ENCODE measurements at places on chromosomes 2 and 18.

DNA sequence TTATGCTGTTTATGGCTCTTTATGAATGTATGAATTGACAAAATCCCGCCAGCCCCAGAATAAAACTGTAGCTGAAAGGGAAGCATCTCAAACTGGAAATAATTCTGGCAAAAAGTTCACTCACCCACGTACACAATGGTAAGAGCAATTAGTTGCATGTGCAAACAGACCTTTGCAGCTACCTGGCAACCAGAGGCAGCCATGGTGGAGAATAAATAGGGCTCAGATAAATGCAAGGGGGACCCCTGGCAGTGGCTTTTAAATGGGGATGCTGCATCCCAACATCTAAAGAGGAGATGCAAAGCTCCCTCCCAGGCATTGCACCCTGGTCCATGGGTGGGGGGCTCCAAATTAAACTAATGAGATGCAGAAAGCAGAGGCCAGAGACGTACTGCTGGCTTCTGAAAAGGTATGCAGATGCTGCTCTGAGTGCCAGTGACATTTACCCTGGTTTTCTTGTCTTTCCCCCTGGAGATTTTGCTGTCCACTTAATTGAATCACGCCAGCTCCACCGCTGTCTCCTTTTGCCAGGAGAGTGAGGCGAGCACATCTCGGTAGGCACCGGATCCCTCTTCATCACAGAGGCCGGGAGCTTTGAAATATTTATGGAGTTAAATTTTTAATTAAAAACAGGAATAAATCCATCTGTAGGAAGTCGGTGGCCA lies 126.6 kb upstream of the NRP2 start:
- no peak for DNase-seq

GRCh38 chr2:19367326-19367725 lies 8.9 kb upstream of the OSR1 start:
- no peak for DNase-seq

DNA sequence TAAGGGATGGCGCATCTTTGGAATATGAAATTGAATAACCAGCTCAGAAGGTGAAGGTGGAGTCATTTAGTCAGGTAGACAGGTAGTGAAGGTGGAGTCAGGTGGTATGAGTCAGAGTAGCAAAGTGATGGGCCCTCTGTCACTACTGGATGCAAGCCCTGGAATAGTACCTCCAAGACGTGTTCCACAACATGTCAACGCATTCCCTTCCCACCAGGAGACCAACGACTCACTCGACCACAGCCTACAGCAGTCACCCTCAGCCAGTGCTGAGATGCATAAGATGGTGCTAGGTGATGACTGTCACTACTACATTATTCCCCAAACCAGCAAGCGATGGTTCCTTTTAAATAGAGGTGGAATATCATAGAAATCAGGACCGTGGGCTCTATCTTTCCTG lies 6.8 kb downstream of the CPLX4 start:
- no peak for DNase-seq

- no peak for DNase-seq
Observed at GRCh38 chr2:11008773-11009172, 97.0 kb downstream of the KCNF1 start.

- DNase-seq, result no peak
Observed at GRCh38 chr2:58441643-58442042, 200.5 kb upstream of the FANCL start.

DNA sequence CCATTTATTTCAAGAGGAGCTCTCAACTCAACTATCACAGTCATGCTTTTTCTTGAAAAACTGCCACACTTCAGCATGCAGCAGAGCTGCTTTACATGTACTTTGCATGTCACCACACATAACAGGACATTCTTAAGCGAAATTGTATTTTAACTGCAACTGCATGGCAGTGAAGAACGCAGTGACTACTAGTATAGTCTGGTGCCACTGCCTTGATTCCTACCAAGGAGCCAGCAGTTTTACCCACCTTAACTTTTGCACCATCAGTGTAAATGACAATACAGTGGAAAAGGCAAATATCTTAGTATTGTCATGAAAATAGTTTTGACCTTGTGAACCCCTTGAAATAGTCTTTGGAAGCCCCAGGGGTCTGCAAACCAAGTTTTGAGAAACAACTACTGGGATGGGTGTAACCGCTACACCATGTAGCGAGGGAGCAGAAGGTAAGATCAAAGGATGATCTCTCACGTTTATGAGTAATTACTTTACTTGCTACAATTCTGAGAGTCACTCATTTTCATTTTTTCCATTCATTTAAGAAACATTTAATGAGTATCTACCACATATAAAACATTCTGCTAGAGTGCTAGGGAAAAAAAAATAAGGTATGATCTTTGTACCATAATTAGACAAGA lies 32.3 kb upstream of the MPP4 start:
- no peak for DNase-seq

GRCh38 chr18:12005538-12006487 lies 24.5 kb downstream of the IMPA2 start:
- DNase-seq, result no peak

DNA sequence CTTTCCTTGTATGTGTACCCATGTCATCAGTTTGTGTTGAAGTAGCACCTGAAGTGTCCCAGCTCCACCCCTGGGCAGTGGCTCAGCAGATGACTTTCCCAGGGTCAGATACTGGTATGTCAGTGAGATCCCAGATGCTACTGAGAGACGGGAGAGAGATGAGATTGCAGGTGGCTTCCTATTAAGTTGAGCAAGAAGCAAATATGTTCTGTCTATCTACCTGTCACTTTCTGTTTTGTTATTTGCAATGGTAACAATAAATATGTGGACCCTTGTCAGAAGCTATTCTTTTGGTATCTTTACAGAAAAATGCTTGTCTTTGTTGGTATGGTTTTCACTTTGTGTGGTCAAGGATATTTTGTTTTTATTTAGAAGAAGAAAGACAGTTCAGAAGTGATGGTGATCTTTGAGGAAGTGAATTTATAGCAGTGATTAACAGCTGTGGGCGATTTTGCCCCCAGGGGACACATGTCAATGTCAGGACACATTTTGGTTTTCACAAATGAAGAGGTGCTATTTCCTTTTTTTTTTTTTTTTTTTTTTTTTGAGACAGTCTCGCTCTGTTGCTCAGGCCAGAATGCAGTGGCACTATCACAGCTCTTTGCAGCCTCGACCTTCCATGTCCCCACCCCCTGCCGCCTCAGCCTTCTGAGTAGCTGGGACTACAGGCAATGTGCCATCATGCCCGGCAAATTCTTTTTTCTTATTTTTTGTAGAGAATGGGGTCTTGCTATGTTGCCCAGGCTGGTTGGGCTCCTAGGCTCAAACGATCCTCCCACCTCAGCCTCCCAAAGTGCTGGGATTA lies 21.4 kb downstream of the MGAT5 start:
- no peak for DNase-seq

- DNase-seq, result no peak
Observed at GRCh38 chr2:127640082-127641072, 5.6 kb upstream of the GPR17 start.

- DNase-seq, result no peak
Observed at GRCh38 chr18:13629841-13630715, 96.3 kb downstream of the FAM210A start.

- DNase-seq, result no peak
Observed at GRCh38 chr18:77870199-77870598, 620.6 kb downstream of the GALR1 start.

GRCh38 chr2:150403457-150403856 lies 84.0 kb downstream of the RND3 start:
- no peak for DNase-seq

- DNase-seq, result no peak
Observed at GRCh38 chr18:12699747-12700146, 2.8 kb downstream of the CEP76 start.

- DNase-seq, result no peak
Observed at GRCh38 chr2:101011152-101011551, 9.1 kb downstream of the RPL31 start.

DNA sequence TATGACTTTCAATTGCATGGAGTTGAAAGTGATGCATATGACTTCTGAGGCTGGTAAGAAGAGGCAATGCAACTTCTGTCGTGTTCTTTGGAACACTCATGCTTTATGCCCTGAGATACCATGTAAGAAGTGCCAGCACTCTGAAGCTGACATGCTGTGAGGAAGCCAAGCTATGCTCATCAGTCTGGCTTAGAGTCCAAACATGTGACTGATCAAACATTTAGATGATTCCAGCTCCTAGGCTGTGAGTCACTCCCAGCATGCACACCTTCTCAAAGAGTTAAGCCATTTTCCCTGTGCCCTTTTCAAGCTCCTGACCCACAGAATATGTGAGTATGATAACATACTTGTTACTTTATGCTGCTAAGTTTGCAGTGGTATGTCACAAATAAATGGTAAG lies 15.8 kb upstream of the VRK2 start:
- no peak for DNase-seq

DNA sequence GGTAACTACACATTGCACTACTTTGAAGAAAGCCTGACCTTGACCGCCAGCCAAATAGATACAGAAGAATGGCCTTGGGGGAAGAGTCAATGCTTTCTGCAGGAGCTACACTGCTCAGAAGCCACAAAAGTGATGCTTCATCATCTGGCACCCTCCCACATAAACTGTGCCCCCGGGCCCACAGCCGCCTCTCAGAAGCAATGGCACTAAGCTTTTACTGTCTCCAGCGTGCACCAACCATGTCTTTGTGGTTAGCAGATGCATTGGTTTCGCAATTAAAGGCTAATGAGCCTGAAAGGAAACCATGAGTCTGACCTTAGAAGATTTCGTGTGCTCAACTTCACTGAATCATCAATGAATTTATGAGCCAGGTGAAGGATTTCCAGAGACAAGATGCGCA lies 209.4 kb upstream of the TRIB2 start:
- DNase-seq, result no peak

DNA sequence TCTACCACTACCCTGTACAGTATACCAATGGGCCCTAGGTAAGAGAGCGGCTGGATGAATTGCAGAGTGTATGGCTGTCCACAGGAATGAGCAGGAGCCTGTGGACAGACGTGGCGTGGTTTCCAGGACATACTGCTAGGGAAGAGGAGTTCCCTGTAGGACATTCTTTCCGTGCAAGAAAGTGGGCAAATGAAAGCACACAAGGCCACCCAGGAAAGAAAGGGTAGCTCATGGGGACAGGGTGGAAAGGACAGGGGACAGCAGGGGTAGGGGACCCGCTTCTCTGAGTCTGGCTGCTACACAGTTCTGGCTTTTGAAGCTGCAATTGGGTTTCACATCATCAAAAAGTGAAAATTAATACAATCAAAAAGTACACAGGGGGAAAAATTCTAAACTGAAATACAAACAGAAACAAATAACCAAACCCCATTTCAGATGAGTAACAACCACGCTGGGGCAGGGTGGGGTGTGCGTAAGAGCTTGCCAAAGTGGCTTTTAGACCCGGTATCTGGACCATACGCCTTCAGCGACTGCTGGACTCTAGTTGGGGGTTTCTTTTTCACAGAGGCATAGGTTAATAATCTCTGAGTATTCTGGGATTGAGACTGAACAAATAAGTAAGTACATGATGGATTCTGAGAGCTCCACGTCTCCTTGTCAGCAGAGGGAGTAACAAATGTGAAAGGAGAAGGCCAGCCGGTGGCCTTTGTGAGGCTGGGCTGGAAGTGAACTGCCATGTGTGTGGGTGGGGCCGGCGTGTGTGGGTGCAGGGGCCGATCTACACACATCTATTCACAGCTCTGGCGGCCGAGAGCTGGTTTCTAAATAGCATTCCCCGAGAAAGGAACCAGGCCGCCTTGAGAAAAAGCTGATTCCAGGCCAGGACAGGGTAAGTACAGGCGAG lies 84.0 kb downstream of the HDAC4 start:
- no peak for DNase-seq

- no peak for DNase-seq
Observed at GRCh38 chr2:3753561-3753960, 50.2 kb downstream of the DCDC2C start.

GRCh38 chr18:28581521-28582071 lies 404.7 kb upstream of the CDH2 start:
- no peak for DNase-seq

DNA sequence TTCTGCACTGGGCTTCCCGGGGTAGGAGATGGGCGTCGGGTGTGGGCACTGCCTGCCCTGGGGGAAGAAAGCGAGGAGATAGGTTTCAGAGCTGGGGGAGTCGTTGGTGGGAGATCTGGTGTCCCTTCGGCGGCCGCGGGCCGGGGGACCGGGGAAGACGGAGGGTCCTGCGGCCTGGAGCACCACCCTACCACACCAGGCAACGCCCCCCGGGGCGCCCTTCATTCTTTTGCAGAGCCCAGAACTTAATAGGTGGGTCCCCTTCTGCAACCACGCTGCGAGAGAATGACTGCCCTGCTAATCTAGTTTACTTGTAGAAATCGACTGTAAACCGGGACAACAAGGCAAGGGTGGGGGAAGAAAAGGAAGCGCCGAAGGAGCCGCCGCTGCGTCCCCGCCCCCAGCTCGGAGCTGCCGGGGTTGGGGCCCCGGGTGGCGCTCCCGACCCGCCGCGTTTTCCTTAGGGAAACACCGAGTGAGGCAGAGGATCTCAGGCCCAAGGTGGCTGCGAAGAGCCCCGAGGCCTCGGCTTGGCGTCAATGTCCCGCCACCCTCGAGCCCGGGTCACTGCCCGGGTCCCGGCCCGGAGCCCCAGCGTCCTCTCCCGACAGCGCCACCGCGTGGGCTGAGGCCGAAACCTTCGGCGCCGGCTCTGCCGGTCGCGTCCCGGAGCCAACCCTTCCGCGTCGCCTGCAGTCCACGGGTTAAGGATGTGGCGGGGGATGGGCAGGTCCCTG lies 5.4 kb upstream of the SATB2 start:
- no peak for DNase-seq

DNA sequence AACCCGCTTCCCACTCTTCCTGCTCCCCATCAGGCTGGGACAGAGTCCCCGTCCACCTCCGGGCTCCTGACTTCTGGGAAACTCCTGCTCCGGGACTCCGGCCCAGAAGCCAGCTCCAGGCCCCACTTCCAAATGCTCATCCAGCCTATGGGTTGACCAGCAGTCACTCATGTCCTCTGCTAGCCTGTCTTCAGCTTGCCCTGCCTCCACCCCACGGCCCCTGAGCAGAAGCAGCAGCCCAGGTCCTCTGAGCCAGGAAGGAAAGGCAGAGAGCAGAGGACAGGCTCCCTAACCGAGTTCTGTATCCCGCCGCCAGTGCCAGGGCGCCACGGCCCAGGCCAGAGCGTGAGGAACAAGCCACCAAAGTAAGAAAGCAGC lies 86.4 kb upstream of the ID2 start:
- no peak for DNase-seq

DNA sequence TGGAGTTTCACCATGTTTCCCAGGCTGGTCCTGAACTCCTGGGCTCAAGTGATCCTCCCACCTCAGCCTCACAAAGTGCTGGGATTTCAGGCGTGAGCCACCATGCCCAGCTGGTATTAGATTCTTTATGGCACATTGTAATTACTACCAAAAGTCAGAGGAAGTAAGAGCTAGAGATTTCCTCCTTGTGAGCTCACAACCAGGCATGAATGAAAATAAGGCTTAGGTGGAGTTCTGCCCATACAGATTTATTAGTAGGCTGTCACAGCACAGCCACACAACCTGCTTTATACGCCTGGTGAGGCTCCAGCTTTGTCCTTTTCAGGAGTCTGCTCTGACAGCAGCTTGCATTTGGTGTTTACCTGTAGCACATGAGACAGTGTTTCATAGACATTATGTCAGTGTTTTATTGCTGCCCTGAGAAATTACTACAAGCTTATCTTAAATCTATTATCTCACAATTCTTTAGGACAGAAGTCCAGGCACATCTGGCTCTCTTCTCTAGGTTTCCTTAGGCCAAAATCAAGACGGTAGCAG lies 156.6 kb downstream of the TANC1 start:
- no peak for DNase-seq
